ENCODE measurements at places on chromosomes 13 and 19. TPM values are rescaled to one million over a fixed set of nuclear protein-coding genes. Genes with fewer than 3 reads are reported as not detected.
A peak's percentile ranks its signal among the peaks of the same experiment; 100 is the strongest.

DNA sequence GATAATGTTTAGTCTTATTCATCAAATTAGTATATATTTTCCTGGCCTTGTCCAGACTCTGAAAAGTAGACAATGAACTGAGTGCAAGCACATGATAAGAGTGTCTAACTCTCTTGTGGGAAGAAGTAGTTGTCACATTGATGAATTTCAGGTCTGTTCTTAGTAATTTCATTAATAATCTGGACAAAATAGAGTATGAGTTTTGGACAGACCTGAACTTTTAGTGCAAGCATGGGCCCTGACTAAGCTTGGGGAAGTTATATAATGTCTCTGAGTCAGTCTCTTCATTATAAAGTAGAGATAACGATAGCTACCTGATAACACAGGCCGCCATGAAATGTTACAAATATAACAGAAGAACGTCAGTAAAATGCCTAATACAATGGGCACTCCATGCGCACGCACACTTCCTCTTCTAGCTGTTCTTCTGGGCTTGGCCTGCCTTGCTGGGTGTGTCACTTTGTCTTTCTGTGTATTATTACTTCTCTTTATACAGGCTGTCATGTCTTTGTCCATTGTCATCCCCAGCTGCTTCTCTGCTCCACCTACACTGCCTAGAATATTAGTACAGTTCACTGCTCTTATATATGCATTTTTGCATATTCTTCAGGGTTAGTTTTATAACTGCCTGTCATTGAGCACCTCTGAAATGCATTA, 129.1 kb upstream of the HTR2A start:
- no peaks in the 10 kb centered on the region for H3K4me1 ChIP-seq
- DNase-seq, result no peak
- H3K27me3 ChIP-seq, result no peaks in the 10 kb centered on the region
- no peak overlapping the region for H3K4me3 ChIP-seq
- H3K27ac ChIP-seq, result no peak overlapping the region

DNA sequence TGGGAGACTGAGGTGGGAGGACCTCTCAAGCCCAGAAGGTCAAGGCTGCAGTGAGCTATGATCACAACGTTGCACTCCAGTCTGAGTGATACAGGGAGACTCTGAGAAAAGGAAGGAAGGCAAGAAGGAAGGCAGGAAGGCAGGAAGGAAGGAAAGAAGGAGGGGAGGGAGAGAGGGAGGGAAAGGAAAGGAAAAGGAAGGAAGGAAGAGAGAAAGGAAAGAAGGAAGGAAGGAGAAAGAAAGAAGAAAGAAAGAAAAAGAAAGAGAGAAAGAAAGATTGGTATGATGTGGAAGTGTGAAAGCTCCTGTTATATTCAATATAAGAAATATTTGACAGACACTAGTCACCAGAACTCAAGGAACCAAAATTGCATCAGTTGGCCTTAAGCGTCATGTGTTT, 32.5 kb upstream of the CEBPG start:
- no peak overlapping the region for H3K4me3 ChIP-seq
- H3K4me1 ChIP-seq, result no peaks in the 10 kb centered on the region
- H3K36me3 ChIP-seq, result no peaks in the 10 kb centered on the region
- no peak overlapping the region for H3K27ac ChIP-seq

DNA sequence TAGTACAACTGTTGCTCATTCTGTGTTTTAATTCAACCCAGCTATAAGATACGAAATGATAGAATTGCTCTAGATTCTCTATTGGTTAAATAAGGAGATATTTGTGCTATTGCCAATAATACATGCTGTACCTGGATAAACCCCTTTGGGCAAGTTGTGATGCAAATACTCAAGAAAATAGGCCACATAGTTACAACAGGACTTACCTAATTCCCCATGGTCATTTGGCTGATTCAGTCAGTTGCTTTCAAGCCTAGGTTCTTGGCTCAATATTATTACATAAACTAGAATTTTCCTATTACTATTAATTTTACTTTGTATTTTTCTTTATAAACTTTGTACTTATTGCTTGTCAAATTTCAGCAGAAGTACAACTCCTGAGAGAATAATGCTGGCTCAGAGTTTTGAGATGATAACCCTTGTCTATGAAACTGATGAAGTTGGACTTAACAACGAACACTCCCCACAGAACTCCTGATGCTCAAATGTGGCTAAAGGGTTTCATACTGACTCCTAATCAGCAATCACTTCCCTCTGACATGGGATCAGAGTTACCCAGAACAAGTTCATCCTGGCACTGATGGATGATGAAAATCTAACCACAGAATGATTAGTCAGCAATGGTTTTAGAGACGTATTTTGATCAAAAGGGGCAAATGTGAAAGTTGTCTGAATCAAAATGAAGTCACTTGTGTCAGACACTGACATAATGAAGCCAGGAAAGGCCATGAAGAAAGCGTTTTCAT, 221.1 kb downstream of the ITGBL1 start:
- H3K4me1 ChIP-seq, result no peaks in the 10 kb centered on the region
- no peak for DNase-seq
- H3K27me3 ChIP-seq, result no peaks in the 10 kb centered on the region
- no peak overlapping the region for H3K27ac ChIP-seq
- H3K36me3 ChIP-seq, result no peaks in the 10 kb centered on the region

- H3K27me3 ChIP-seq, result no peaks in the 10 kb centered on the region
- no peak overlapping the region for H3K4me3 ChIP-seq
Observed at GRCh38 chr13:110228936-110229904, 77.7 kb downstream of the COL4A1 start.

- no peak overlapping the region for H3K27ac ChIP-seq
- DNase-seq, result no peak
- H3K36me3 ChIP-seq, result no peaks in the 10 kb centered on the region
- H3K27me3 ChIP-seq, result no peaks in the 10 kb centered on the region
Observed at GRCh38 chr19:28281676-28282075, 931.3 kb downstream of the UQCRFS1 start.

The CASP14 gene
- total RNA-seq, result not detected

- H3K4me1 ChIP-seq, result no peaks in the 10 kb centered on the region
- no peaks in the 10 kb centered on the region for H3K36me3 ChIP-seq
- H3K27ac ChIP-seq, result peak overlapping the region; percentile 49
- no peaks in the 10 kb centered on the region for H3K27me3 ChIP-seq
Observed at GRCh38 chr13:93646245-93646644, 419.6 kb downstream of the GPC6 start.

DNA sequence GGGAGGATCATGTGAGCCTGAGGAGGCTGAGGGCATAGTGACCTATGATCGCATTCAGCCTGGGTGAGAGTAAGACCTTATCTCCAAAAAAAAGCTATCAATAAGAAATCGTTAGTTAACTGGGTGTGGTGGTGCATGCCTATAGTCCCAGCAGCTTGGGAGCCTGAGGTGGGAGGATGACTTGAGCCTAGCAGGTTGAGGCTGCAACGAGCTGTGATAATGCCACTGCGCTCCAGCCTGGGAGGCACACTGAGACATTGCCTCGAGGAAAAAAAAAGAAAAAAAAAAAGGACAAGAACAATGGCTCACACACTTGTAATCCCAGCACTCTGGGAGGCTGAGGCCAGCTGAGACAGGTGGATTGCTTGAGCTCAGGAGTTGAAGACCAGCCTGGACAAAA, 16.2 kb downstream of the PSPC1 start:
- peaks cover 16% of the 10 kb centered on the region for H3K4me1 ChIP-seq
- H3K36me3 ChIP-seq, result peaks cover 9% of the 10 kb centered on the region
- no peak for DNase-seq
- no peaks in the 10 kb centered on the region for H3K27me3 ChIP-seq
- no peak overlapping the region for H3K27ac ChIP-seq
- no peak overlapping the region for H3K4me3 ChIP-seq

GRCh38 chr19:19758164-19758563, 25.3 kb upstream of the ZNF14 start:
- H3K27ac ChIP-seq, result no peak overlapping the region
- H3K36me3 ChIP-seq, result no peaks in the 10 kb centered on the region
- no peaks in the 10 kb centered on the region for H3K27me3 ChIP-seq
- H3K4me1 ChIP-seq, result no peaks in the 10 kb centered on the region

The LRRC25 gene
- 18.7 TPM for total RNA-seq

All from thoracic aorta (tissue), 2 donors.